ENCODE measurements at places on chromosomes 2 and 18. TPM values are rescaled to one million over a fixed set of nuclear protein-coding genes. Genes with fewer than 3 reads are reported as not detected.

The ATP8B1 gene
- polyA plus RNA-seq: 4.1 TPM

The C2orf78 gene
- not detected for polyA plus RNA-seq

DNA sequence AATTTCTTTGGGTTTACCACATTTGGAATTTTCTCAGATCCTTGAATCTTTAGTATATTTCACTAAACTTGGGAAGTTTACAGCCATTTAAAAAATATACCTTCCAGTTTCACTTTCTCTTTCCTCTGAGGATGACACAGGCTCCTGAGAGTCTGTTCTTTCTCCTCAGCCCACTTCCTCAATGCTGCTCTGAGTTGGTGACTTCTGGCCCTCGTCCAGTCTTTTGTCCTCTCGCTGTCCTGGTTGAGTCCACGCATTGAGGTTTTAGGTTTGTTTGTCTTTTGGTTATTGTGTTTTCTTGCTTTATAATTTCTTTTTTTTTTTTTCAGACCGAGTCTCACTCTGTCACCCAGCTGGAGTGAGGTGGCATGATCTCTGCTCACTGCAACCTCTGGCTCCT lies 40.7 kb upstream of the GALR1 start:
- DNase-seq: no peak

- DNase-seq: no peak
These were observed 33.5 kb downstream of the AOX1 start for GRCh38 chr2:200619279-200619678.

- DNase-seq: no peak
These were observed 184.1 kb upstream of the GLI2 start for GRCh38 chr2:120551522-120551921.

Data from muscle of arm (tissue), 14 donors.